ENCODE measurements at places on chromosomes 6 and 20. TPM values are rescaled to one million over a fixed set of nuclear protein-coding genes. Genes with fewer than 3 reads are reported as not detected.

The OR2J3 gene
- not detected for total RNA-seq

The SRF gene
- 66.4 TPM for total RNA-seq

- no peak for DNase-seq
Observed at GRCh38 chr6:167111597-167111996, 11.3 kb upstream of the CCR6 start.

- DNase-seq: no peak
Observed at GRCh38 chr6:74549746-74550145, 656.1 kb downstream of the COL12A1 start.
